ELR (cell line): ENCODE measurements at places on chromosomes 5 and 9.

DNA sequence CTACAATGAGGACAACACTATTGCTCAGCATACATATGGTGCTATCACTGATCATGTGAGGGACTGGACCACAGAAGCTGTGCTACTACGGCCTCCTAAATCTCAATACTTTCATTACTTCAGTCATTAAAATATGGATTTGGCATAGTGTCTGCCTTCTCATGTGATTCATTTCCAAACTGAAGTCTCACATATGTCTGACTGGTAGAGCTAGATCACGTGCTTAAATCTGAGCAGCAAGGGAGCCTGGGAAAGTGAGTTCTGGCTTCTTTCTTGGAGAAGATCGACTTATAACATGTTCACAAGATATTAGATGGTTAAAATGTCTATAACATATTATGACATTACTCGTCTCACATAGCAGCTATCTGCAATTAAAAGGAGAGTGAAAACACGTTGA lies 8.3 kb downstream of the KIF4B start:
- no peak for DNase-seq

DNA sequence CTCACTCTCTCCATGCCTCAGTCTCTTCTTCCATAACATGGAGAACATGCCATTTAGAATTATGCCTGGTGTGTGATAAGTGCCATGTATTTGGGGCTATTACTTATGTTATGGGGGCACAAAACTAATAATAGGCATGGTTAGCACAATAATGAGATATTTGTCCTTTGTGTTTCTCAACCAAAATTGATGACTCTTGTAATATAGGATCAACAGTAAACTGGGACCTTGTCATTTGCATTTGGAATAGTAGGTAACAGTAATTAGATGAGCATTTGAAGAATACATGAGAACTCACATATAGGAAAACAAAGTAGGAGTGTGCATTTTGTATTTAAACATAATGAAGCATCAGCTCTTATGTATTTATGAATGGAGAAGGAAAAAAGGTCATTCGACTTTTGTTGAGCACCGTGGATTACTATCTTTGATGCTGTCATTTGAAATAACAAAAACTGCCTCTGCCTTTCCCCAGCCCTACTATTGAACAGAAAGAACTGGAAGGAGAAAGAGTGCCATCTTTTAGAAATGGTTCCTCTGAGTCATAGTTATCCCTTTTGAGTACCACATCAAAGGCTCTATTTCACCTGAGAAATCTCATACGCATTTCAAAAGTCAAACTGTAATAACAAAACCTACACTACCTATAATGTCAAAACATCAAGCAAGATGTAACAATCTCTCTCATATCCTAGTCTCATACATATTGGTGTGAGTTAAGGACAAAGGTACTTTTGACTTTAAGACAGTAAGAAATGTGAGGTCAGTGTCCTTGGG lies 655.2 kb downstream of the PDE4D start:
- DNase-seq, result no peak

DNA sequence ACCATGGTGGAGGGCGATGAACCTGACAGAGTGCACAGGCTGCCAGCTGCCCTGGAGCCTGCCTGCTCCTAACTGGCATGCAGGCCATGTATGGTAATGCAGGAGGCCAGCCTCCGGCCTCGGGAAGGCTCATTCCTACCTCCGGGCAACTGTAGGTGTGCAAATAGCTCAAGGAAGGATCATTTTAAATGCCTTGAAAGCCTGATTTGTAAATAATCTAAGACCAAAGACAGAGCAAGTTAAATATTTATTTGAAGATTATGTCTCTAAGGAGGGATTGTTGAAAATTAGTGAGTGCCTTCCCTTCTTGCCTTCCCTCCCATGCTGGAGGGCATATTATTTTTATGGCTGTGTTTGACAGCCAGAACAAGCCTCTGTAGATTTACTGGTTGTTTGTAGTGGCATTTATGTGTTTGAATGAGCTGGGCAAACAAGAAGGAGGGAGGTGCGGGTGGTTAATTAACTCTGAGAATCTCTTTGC lies 285.7 kb upstream of the TUT7 start:
- no peak for DNase-seq

GRCh38 chr5:175436359-175436758 lies 7.6 kb downstream of the DRD1 start:
- no peak for DNase-seq

GRCh38 chr9:12766357-12766756 lies 8.5 kb upstream of the LURAP1L start:
- no peak for DNase-seq
